ENCODE measurements at places on chromosomes 3 and 15.

GRCh38 chr3:9715764-9716437, 12.3 kb downstream of the CPNE9 start:
- no peak for DNase-seq

GRCh38 chr3:48013288-48013980, 2.8 kb downstream of the MAP4 start:
- no peak for DNase-seq

DNA sequence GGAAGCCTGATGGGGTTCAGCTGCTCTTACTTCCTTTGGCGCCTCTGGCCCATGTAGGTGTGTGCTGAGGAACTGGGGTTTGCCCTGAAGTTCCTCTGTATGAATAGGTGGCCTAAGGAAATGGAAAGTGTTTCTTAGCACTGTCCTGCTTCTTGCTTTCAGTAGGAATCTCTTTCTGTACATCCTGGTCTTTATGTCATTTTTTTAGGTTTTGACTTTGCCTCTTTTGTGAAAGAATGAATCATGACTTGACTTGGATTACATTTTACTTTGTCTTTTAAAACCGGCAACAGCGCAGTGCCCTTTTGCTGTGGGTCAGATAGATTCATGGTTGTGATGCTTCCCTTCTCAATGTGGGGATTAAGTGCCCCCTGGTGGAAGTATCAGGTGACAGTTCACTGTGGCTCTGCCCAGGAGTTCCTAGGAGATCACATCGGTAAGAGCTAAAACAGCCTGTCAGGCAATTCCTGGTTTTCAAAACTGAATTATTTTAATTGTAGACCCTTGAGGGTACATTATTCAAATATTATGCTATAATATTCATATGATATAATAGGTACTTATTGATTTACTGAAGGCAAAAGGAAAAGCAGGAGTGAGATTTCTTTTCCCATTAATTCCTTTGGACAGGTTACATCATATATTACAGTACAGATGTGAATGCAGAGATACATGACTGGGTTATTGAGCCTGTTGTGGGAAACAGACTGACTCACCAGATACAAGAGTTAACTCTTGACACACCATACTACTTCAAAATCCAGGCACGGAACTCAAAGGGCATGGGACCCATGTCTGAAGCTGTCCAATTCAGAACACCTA, 95.4 kb downstream of the HCN4 start:
- peak; percentile 15 for DNase-seq

DNA sequence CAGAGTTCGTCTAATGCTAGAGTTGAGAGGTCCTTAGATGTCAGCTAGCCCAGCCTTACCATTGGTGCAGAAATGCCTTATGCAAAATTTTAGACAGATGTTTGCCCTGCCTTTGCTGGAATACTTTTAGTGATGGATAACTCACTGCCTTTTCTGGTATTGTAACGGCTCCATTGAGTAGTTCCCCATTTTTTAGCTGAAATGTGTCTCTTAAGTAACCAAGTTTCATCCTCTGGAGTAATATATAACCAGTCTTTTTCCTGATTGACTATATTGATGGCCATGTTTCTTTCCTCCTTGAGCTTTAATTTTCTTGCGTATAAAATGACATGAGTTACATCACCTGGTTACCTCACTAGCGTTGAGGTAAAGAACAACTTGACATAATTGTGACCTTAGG, 45.0 kb downstream of the SNRK start:
- no peak for DNase-seq

DNA sequence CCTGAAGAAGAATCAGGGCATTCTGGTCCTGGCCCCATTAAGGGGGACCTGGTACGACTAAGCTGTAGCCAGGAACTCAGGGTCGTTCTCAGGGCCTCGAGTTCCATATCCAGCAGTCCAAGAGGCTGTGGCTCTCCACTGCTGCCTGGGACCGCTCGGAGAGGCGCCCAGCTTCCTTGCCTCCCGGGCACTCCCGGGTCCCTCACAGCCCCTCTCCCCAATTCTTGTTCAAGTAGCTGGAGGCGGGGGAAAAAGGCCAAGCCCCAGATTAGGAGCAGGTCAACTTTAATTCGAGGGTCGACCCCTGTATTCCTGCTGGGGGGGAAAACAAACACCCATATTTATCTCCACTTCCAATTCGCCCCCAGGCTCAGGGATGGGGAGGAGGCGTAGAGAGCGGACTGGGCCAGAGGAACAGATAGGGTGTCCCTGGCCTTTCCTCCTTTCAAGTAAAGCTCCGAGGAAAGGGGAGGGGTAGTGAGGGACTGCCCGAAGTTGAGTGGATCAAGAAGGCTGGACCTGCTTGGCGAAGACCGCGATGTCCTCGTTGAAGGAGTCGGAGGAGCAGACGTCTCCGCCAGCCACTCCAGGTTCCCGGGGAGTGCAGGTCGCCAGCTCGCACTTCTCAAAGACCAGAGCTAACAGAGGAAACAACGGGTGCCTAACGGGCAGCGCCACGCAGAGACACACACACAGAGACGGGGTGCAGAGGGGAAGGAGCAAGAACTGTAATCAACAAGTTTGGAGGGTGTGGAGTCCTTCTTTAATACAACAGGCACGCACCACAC, 4.4 kb downstream of the MEIS2 start:
- DNase-seq: no peak

DNA sequence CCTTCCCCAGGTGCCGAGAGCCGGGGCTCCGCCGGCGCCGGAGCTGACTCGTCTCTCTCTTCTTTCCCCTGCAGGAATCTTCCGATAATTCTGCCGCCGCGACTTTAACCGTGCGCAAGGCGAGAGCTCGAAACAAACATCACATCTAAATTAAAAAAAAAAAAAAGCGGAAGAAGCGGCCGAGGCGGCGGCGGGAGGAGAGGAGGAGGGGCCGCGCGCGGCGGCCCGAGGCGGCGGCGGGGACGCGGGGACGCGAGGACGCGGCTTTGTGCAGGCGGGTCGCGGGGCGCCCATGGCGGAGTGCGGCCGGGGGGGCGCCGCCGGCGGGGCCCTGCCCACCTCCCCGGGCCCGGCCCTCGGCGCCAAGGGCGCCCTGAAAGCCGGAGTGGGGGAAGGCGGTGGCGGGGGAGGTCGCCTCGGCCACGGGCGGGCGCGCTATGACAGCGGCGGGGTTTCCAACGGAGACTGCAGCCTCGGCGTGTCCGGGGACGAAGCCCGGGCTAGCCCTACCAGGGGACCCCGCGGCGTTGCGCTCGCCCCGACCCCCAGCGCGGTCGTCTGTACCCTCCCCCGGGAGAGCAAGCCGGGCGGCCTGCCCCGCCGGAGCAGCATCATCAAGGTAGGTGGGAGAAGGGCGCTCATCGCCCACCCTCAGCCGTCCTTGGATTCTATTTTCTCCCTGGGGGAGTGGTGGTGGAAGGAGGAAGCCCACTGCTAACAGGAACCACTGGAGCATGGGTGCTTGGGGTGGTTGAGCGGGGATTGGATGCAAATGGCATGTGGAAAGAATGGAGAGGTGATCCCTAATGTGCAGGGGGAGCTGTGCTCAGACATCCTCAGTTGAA, at the start of gene PLCL2:
Gene PLCL2, plus strand, starts transcription at position 208 of the 845 bp plus-strand sequence. Its CDS starts 85 bp downstream, at position 293.
- DNase-seq: peak; percentile 42

- DNase-seq: no peak
Measured at GRCh38 chr3:72440491-72440890, 407.8 kb downstream of the SHQ1 start.

GRCh38 chr3:178385280-178385952, 150.8 kb upstream of the KCNMB2 start:
- no peak for DNase-seq
